ENCODE measurements at places on chromosomes 4 and X. TPM values are rescaled to one million over a fixed set of nuclear protein-coding genes. Genes with fewer than 3 reads are reported as not detected.

GRCh38 chr4:35695421-35695820 lies 548.9 kb downstream of the ARAP2 start:
- no peak for DNase-seq

GRCh38 chr4:157587681-157588423 lies 367.3 kb downstream of the GRIA2 start:
- DNase-seq: no peak

GRCh38 chr4:139522457-139522856 lies 33.6 kb downstream of the SETD7 start:
- DNase-seq: no peak

GRCh38 chr4:123444290-123444731 lies 47.7 kb downstream of the SPRY1 start:
- peak; percentile 68 for DNase-seq

DNA sequence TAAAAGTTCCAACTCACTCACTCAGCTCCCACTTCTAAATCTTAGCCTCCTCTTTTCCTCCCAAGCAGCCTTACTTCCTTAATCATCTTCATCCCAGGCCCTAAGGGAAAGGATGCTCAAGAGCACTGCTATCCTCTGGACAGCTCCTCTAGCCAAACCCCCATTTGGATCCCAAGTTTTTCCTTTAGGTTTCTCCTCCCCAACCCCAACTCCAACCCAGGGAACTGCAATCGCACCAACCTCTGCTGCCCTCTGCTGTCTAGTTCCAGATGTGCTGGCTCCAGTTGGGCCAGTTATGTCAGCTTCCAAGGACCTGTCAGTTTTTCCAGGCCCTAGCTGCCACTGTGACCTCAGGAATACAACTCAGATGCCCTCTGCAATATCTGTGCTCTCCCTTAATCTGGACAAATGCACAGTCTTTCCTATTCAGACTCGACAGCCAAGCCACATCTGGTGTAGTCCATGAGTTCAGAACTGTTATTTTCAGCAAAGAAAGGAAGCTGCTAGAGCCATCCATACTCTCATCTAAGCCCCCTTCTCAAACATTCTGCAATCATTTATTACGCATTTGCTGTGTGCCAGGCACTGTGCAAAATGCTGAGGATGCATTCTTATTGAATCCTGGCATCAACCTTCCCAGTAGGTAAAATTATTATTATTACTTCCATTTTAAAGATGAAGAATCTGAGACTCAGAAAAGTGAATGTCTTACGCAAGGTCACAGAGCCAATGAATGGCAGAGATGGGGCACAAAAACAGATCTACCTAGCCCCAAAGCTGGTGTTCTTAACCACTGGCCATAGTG lies 12.3 kb upstream of the XPNPEP2 start:
- DNase-seq: peak; percentile 66

GRCh38 chrX:49039598-49040375 lies 3.4 kb downstream of the TFE3 start:
- peak; percentile 97 for DNase-seq

DNA sequence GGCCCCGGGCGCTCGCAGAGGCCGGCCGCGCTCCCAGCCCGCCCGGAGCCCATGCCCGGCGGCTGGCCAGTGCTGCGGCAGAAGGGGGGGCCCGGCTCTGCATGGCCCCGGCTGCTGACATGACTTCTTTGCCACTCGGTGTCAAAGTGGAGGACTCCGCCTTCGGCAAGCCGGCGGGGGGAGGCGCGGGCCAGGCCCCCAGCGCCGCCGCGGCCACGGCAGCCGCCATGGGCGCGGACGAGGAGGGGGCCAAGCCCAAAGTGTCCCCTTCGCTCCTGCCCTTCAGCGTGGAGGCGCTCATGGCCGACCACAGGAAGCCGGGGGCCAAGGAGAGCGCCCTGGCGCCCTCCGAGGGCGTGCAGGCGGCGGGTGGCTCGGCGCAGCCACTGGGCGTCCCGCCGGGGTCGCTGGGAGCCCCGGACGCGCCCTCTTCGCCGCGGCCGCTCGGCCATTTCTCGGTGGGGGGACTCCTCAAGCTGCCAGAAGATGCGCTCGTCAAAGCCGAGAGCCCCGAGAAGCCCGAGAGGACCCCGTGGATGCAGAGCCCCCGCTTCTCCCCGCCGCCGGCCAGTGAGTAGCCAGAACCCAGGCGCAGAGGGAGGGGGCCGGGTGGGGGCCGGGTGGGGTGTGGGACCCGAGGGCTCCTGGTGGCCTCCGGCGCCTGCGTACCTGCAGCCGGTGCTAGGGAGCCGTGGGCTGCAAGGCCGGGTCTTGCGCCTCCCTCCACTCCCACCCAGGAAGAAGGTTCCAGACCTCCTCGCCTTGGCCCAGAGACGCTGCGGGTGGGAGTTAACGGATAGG lies 534 bp downstream of the MSX1 start:
- no peak for DNase-seq

GRCh38 chr4:39855909-39856512 lies 121.7 kb downstream of the PDS5A start:
- DNase-seq: peak; percentile 26

- no peak for DNase-seq
Observed at GRCh38 chrX:4762196-4762595, 1048.7 kb upstream of the PRKX start.

GRCh38 chr4:168076989-168077725 lies 15.2 kb upstream of the ANXA10 start:
- peak; percentile 72 for DNase-seq

- DNase-seq: no peak
Observed at GRCh38 chr4:87680271-87680670, 30.2 kb downstream of the DMP1 start.

Gene TMEM35A
- 1.9 TPM for total RNA-seq

Gene CPLX1
- total RNA-seq: not detected

Gene USP17L13
- total RNA-seq: not detected

Gene CT45A3
- not detected for total RNA-seq

Gene GLOD5
- total RNA-seq: not detected

Gene ADGRG4
- total RNA-seq: not detected

Gene ARX
- total RNA-seq: not detected

Gene ARL13A
- total RNA-seq: not detected

Gene SORBS2
- total RNA-seq: 1.7 TPM
